ENCODE measurements at places on chromosomes 6 and 20. TPM values are rescaled to one million over a fixed set of nuclear protein-coding genes. Genes with fewer than 3 reads are reported as not detected.

- H3K27me3 ChIP-seq = no peaks in the 10 kb centered on the region
- no peak for DNase-seq
- no peak overlapping the region for H3K27ac ChIP-seq
- H3K4me1 ChIP-seq = peaks cover 6% of the 10 kb centered on the region
- no peaks in the 10 kb centered on the region for H3K36me3 ChIP-seq
- H3K4me3 ChIP-seq = no peak overlapping the region
These were observed 151.8 kb downstream of the ZFP64 start for GRCh38 chr20:52039790-52040189.

DNA sequence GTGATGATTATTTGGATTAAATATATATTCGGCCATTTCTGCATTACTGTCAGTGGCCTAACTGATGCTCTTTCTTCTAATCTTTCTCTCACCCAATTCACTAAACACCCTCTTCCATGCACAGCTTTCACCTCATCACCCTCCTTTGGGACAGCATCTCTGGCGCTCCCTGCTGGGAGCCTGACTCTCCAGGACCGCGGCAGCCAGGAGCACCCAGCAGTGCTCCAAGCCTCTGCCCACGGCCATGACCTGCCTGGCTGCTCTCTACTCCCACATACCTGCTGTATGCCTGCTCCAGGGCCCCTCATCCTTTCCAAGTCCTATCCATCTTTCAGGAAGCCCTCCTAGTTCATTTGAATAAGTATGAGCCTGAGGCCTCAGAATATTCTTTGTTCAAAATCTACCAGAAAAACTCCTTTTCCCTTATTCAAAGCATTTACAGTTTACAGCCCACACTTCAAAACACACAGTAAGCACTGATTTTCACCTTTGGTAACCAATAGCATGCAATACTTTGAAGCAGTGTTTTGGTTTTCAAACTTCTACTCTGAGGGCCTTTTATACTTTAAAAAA, 15.2 kb downstream of the CTCFL start:
- H3K4me1 ChIP-seq = no peaks in the 10 kb centered on the region
- H3K27me3 ChIP-seq = peaks cover 29% of the 10 kb centered on the region
- H3K27ac ChIP-seq = no peak overlapping the region
- no peaks in the 10 kb centered on the region for H3K36me3 ChIP-seq
- no peak overlapping the region for H3K4me3 ChIP-seq

DNA sequence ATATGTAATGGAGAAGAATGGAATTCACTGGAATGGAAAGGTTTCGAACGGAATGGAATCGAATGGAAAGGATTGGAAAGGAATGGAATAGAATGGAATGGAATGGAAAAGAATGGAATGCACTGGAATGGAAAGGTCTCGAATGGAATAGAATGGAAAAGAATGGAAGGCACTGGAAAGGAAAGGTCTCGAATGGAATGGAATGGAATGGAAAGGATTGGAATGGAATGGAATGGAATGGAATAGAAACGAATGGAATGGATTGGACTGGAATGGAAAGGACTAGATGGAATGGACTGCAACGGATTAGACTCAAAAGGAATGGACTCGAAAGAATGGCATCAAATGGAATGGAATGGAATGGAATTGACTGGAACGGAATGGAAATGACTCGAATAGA, 20.5 kb upstream of the DEFB115 start:
- no peak overlapping the region for H3K4me3 ChIP-seq
- H3K27me3 ChIP-seq = no peaks in the 10 kb centered on the region
- DNase-seq = no peak
- no peaks in the 10 kb centered on the region for H3K4me1 ChIP-seq
- no peak overlapping the region for H3K27ac ChIP-seq

GRCh38 chr6:116307633-116308032, 27.9 kb upstream of the TSPYL1 start:
- peaks cover 3% of the 10 kb centered on the region for H3K36me3 ChIP-seq
- no peaks in the 10 kb centered on the region for H3K27me3 ChIP-seq
- DNase-seq = no peak
- no peak overlapping the region for H3K4me3 ChIP-seq

DNA sequence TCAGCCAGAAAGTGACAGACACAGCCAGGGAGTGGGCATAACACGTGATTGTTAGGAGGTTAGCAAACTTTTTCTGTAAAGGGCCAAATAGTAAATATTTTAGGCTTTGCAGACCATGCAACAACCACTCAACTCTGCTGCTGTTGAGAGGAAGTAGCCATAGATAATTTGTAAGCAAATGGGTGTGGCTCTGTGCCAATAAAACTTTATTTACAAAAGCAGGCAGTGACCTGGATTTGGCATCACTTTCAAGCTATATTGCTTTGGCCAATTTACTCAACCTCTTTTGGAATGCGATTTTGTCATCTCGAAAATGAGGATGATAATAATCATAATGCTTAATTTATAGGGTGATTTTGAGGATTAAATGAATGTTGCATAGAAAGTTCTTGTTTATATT, 152.6 kb downstream of the TSHZ2 start:
- no peaks in the 10 kb centered on the region for H3K27me3 ChIP-seq
- DNase-seq = no peak
- no peak overlapping the region for H3K4me3 ChIP-seq
- peaks cover 2% of the 10 kb centered on the region for H3K4me1 ChIP-seq
- no peak overlapping the region for H3K27ac ChIP-seq

GRCh38 chr6:90168693-90169131, 127.9 kb downstream of the BACH2 start:
- peaks cover 3% of the 10 kb centered on the region for H3K36me3 ChIP-seq
- no peaks in the 10 kb centered on the region for H3K27me3 ChIP-seq
- no peak for DNase-seq
- peak overlapping the region; percentile 56 for H3K27ac ChIP-seq
- H3K4me3 ChIP-seq = no peak overlapping the region
- peaks cover 7% of the 10 kb centered on the region for H3K4me1 ChIP-seq

The FABP7 gene
- 6.8 TPM for total RNA-seq

Data from progenitor cell of endocrine pancreas (in vitro differentiated cells).